Heart right ventricle (tissue), 16 donors: ENCODE measurements at places on chromosomes 6 and 20. TPM values are rescaled to one million over a fixed set of nuclear protein-coding genes. Genes with fewer than 3 reads are reported as not detected.

The FOXS1 gene
- 7.5 TPM for polyA plus RNA-seq

GRCh38 chr20:5544712-5545111 is 205.5 kb upstream of the SHLD1 start:
- DNase-seq, result no peak

- no peak for DNase-seq
Measured at GRCh38 chr6:138528137-138528536, 28.8 kb upstream of the NHSL1 start.

GRCh38 chr6:50381099-50381415 is 331.3 kb upstream of the DEFB112 start:
- no peak for DNase-seq

The GTSF1L gene
- polyA plus RNA-seq, result not detected

GRCh38 chr20:7806831-7807230 is 133.4 kb downstream of the HAO1 start:
- DNase-seq, result no peak

GRCh38 chr6:77502981-77503380 is 39.7 kb upstream of the HTR1B start:
- DNase-seq, result no peak
